Activated CD8-positive, alpha-beta T cell treated with anti-CD3 and anti-CD28 coated beads, Interleukin-2, amount 10 ng/mL, durations not matched to agents 7 days and 5 days (primary cell): ENCODE measurements at places on chromosomes 7 and 10. TPM values are rescaled to one million over a fixed set of nuclear protein-coding genes. Genes with fewer than 3 reads are reported as not detected.

Gene FAM25C
- not detected for total RNA-seq

Gene MYPN
- total RNA-seq, result not detected

DNA sequence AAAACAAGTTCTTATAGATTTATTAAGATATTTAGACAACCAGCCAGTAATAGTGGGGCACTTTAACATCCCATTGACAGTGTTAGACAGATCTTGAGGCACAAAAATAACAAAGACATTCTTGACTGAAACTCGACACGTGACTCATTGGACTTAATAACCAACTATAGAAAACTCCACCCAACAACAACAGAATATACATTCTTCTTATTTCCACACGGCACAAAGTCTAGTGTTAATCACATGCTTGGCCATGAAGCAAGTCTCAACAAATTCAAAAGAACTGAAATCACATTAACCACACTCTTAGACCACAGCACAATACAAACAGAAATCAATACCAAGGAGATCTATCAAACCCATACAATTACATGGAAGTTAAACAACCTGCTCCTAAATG is 138.1 kb downstream of the ARL5B start:
- H3K4me1 ChIP-seq, result no peaks in the 10 kb centered on the region
- no peaks in the 10 kb centered on the region for H3K36me3 ChIP-seq
- no peak overlapping the region for H3K4me3 ChIP-seq

GRCh38 chr7:13834328-13834761 is 155.1 kb downstream of the ETV1 start:
- DNase-seq, result no peak
- H3K27me3 ChIP-seq, result no peaks in the 10 kb centered on the region
- no peaks in the 10 kb centered on the region for H3K36me3 ChIP-seq
- no peak overlapping the region for H3K27ac ChIP-seq
- no peak overlapping the region for H3K4me3 ChIP-seq

DNA sequence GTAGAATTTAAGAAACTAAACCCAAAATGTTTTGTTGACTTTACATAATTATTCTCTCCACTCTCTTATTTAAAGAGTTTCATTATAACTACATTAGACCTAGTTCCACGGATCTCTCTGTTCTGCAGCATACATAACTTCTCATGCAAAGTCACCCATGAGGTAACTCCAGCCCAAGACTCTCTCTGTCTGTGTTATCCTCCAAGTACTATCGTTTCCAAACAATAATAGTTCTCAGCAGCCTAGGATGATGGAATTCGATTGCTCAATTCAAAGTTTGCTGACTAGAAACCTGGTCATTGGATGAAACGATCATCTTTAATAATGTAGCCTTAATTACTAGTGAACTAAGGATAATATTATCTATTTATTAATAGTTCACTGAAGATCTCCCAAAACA is 203.1 kb upstream of the PTN start:
- H3K27me3 ChIP-seq, result no peaks in the 10 kb centered on the region
- no peak overlapping the region for H3K27ac ChIP-seq
- DNase-seq, result no peak
- no peaks in the 10 kb centered on the region for H3K36me3 ChIP-seq
- H3K4me3 ChIP-seq, result no peak overlapping the region

DNA sequence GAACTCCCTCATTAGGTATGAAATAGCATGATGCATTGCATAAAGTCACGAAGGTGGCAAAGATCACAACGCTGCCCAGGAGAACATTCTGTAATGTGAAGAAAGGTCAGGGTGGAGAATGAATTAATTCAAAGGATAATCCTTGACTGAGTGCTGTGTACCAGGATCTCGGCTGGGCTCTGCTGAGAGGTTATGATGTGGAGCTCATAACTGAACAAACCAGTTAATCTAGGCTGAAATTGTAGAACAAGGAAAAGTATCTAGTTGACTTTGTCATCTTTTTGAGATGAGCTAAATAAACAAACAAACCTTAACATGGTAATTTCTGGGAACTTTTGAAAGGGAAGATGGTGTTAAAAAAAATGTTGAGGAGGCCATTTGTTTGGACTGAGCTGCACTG is 6.1 kb downstream of the MSMB start:
- no peak for DNase-seq
- H3K27me3 ChIP-seq, result peaks cover 12% of the 10 kb centered on the region
- no peak overlapping the region for H3K4me3 ChIP-seq
- H3K4me1 ChIP-seq, result no peaks in the 10 kb centered on the region
- H3K36me3 ChIP-seq, result no peaks in the 10 kb centered on the region
- H3K27ac ChIP-seq, result no peak overlapping the region

DNA sequence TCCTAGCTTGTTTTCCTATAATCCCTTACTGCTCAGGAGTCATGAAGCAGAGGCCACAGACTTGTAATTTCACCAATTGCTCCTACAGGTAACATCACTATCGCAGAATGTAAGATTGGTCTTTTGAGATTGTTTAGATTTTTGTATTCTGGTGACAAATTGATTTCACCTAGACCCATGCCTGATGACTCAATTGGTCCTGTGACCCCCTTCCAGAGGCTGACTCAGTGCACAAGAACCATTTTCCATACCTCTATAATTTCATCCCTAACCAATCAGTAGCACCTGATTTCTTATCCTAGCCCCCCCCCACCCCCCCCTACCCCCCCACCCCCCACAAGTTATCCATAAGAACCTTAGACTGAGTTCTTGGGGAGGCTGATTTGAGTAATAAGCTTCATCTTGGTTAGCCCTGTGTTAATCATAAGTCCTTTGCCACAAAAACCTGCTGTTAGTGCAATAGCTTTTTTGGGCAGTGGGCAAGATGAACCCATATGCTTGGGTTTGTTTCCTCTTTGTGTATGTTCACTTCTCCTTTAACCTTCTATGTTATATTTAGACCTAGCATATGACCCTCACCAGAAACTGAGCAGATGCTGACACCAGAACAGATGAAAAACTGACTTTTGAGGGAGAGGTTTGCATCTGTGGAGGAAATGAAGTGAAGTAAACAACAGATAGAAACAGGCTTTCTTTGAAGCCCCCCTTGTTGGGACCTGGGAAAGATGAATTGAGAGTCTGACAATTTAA is 187.1 kb downstream of the KIF20B start:
- H3K27me3 ChIP-seq, result peaks cover 6% of the 10 kb centered on the region
- no peak overlapping the region for H3K27ac ChIP-seq
- H3K4me3 ChIP-seq, result no peak overlapping the region
- H3K4me1 ChIP-seq, result no peaks in the 10 kb centered on the region

GRCh38 chr10:58028597-58029366 is 238.9 kb downstream of the IPMK start:
- no peak overlapping the region for H3K4me3 ChIP-seq
- H3K27me3 ChIP-seq, result no peaks in the 10 kb centered on the region
- H3K36me3 ChIP-seq, result no peaks in the 10 kb centered on the region

- no peaks in the 10 kb centered on the region for H3K27me3 ChIP-seq
- no peaks in the 10 kb centered on the region for H3K36me3 ChIP-seq
- no peak overlapping the region for H3K4me3 ChIP-seq
- H3K4me1 ChIP-seq, result peaks cover 39% of the 10 kb centered on the region
- DNase-seq, result peak; percentile 24
Observed at GRCh38 chr10:114337510-114338462, 66.5 kb downstream of the AFAP1L2 start.

DNA sequence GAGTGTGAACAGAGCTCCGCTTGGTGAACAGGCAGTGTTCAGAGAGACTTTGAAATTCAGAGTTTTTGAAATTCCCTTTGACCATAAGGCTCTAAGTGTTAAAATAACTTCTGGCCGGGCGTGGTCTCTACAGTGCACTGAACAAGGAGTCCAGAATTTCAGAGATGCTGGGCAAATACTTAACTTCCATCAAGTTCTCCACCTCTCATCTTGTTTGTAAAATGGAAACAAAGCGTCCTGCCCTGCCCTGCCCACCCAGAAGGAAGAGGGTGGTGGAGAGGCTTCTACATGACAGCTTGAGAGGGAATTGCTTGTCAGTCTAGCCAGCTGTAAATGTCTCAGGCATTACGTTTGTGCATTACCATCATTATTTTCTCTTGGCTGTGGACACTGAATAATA is 102.6 kb downstream of the RGS10 start:
- no peak for DNase-seq
- no peaks in the 10 kb centered on the region for H3K27me3 ChIP-seq
- H3K4me3 ChIP-seq, result no peak overlapping the region
- H3K4me1 ChIP-seq, result peaks cover 4% of the 10 kb centered on the region
- peaks cover 17% of the 10 kb centered on the region for H3K36me3 ChIP-seq

DNA sequence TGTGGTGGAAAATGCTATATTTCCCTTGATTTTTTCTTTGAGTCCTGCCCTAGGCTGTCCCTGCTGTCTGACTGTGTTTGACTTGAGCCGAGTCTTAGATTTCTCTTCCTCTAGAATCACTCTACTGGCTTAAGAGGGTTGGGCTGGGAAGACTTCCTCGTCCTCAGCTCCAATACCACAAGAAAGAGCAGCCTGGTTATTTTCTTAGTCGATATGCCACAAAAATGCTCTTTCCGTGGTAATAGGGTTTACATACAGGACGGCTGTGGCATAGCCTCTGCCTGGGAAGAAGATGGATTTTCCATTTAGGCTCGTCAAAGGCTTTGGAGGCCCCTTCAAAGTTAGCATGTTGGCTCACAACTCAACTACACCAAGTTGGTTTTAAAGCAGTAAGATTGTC is 212.0 kb upstream of the IGFBP3 start:
- no peak overlapping the region for H3K27ac ChIP-seq
- no peaks in the 10 kb centered on the region for H3K27me3 ChIP-seq
- no peak for DNase-seq

GRCh38 chr10:1402016-1402770 is 335.1 kb downstream of the ADARB2 start:
- H3K27me3 ChIP-seq, result no peaks in the 10 kb centered on the region
- DNase-seq, result no peak
- H3K36me3 ChIP-seq, result no peaks in the 10 kb centered on the region
- no peak overlapping the region for H3K27ac ChIP-seq

- peak within 1 kb of the TSS; percentile 99 for H3K4me3 ChIP-seq
- peak; percentile 92 for DNase-seq
- H3K36me3 ChIP-seq, result peaks cover 20% of the 10 kb centered on the region
- H3K4me1 ChIP-seq, result peaks cover 34% of the 10 kb centered on the region
- peaks cover 2% of the 10 kb centered on the region for H3K27me3 ChIP-seq
Observed at GRCh38 chr10:87817609-87818504, at the start of gene ATAD1. Gene ATAD1, minus strand, starts transcription at chr10:87818226. Its CDS starts 3,627 bp downstream, at chr10:87814599.

DNA sequence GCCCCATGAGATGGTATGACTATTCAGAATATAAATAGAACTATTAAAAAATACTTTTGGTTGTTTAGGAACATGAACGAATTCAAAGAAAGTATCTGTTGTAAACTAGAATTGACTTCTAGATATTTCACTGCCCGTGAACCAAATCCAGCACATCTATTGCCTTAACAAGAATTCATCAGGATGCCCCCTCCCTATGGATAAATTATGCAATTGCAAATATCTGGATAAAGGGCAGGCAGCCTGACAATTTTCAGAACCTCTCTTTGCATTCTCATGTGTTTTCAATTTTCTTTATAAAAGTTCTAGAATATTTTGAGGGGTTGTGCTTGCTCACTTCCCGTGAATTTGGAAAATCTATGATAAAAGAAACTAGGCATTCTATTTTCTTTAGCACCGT is 822.1 kb upstream of the SORCS1 start:
- no peak overlapping the region for H3K27ac ChIP-seq
- H3K36me3 ChIP-seq, result no peaks in the 10 kb centered on the region
- DNase-seq, result no peak
- H3K4me3 ChIP-seq, result no peak overlapping the region

DNA sequence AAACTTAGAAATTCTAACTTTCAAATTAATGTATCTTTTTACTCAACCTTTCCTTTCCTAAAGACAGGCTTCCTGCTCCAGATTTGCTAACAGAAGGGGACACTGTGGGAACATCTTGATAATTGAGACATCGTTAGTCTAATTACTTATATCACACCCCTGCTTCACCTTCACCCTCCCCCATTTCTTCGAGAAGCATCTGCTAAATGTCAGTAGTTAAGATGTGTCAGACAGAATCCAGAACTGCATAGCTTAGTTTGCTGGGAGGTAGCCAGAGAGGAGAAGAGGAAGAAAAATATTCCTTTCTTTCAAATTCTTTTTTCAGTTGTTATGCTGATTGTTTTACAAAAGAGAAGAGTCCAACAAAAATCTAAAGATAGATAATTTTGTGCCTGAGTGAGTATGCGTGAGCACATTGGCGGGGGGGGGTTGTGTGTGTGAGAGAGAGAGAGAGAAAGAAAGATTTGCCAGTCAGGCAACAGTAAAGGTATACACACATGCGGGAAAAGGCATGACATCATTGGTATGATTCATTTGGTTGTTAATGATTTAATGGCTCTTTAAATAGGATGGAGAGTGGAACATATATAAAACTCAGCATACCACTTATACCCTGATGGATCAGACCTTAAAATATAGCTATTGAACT is 192.4 kb downstream of the PTN start:
- no peaks in the 10 kb centered on the region for H3K27me3 ChIP-seq
- no peak overlapping the region for H3K27ac ChIP-seq
- no peaks in the 10 kb centered on the region for H3K36me3 ChIP-seq
- no peaks in the 10 kb centered on the region for H3K4me1 ChIP-seq

GRCh38 chr10:111098679-111099437 is 22.0 kb downstream of the ADRA2A start:
- H3K27ac ChIP-seq, result no peak overlapping the region
- no peak for DNase-seq
- no peak overlapping the region for H3K4me3 ChIP-seq
- H3K27me3 ChIP-seq, result peaks cover 3% of the 10 kb centered on the region
- H3K4me1 ChIP-seq, result no peaks in the 10 kb centered on the region

DNA sequence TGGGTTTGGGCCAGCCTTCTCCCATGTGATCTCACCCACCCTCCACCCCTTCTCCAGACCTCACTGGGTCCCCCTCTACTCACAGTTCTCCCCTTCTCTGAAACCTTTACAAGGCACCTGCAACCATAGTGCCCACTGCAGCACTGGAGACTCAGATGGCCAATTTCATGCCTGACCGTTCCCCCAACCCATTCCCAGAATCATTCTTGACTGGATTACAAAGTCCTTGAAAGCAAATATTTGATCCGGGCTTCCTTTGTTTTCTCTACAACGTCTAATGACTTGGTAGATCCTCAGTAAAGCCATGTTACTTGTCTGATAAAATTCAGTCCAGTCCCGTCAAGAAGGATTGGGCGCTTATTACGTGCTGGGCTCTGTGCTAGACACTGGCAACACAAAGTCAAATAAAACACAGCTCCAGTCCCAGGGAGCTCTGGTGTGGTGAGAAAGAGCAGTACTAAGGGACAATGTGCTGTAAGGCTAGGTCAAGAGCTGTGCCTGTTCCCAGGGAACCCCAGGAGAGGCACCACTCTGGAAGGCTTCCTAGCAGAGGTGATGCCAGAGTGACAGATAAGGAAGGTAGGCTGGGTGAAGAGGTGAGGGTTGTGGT is 36.5 kb downstream of the SH3PXD2A start:
- H3K4me3 ChIP-seq, result no peak overlapping the region
- H3K27ac ChIP-seq, result no peak overlapping the region
- H3K27me3 ChIP-seq, result peaks cover 29% of the 10 kb centered on the region
- DNase-seq, result no peak
- no peaks in the 10 kb centered on the region for H3K4me1 ChIP-seq

GRCh38 chr10:101569323-101569621 is 18.8 kb downstream of the POLL start:
- H3K36me3 ChIP-seq, result no peaks in the 10 kb centered on the region
- peaks cover 52% of the 10 kb centered on the region for H3K27me3 ChIP-seq
- DNase-seq, result no peak
- H3K27ac ChIP-seq, result no peak overlapping the region
- peak overlapping the region; percentile 69 for H3K4me3 ChIP-seq
- peaks cover 20% of the 10 kb centered on the region for H3K4me1 ChIP-seq
